ENCODE measurements at places on chromosomes 2 and 18.

GRCh38 chr2:8394569-8395359 lies 287.1 kb upstream of the ID2 start:
- peaks cover 28% of the 10 kb centered on the region for H3K27me3 ChIP-seq
- H3K27ac ChIP-seq: no peak overlapping the region
- no peaks in the 10 kb centered on the region for H3K36me3 ChIP-seq

GRCh38 chr18:7290077-7290476 lies 59.2 kb downstream of the LRRC30 start:
- H3K27me3 ChIP-seq: no peaks in the 10 kb centered on the region
- no peaks in the 10 kb centered on the region for H3K4me1 ChIP-seq
- no peak overlapping the region for H3K4me3 ChIP-seq
- no peak for DNase-seq
- no peaks in the 10 kb centered on the region for H3K36me3 ChIP-seq

- no peak overlapping the region for H3K27ac ChIP-seq
- no peaks in the 10 kb centered on the region for H3K36me3 ChIP-seq
- no peak overlapping the region for H3K4me3 ChIP-seq
- DNase-seq: no peak
- H3K27me3 ChIP-seq: peaks cover 41% of the 10 kb centered on the region
- H3K4me1 ChIP-seq: no peaks in the 10 kb centered on the region
Observed at GRCh38 chr2:100791936-100792308, 28.0 kb upstream of the NPAS2 start.

GRCh38 chr2:31334311-31335026 lies 80.1 kb downstream of the XDH start:
- no peak overlapping the region for H3K27ac ChIP-seq
- H3K36me3 ChIP-seq: no peaks in the 10 kb centered on the region
- DNase-seq: no peak
- no peak overlapping the region for H3K4me3 ChIP-seq
- peaks cover 7% of the 10 kb centered on the region for H3K4me1 ChIP-seq
- H3K27me3 ChIP-seq: peaks cover 13% of the 10 kb centered on the region

GRCh38 chr2:25833566-25833965 lies 44.7 kb downstream of the ASXL2 start:
- DNase-seq: no peak
- no peak overlapping the region for H3K4me3 ChIP-seq
- H3K4me1 ChIP-seq: peaks cover 10% of the 10 kb centered on the region
- peak overlapping the region; percentile 84 for H3K27ac ChIP-seq
- H3K27me3 ChIP-seq: no peaks in the 10 kb centered on the region

DNA sequence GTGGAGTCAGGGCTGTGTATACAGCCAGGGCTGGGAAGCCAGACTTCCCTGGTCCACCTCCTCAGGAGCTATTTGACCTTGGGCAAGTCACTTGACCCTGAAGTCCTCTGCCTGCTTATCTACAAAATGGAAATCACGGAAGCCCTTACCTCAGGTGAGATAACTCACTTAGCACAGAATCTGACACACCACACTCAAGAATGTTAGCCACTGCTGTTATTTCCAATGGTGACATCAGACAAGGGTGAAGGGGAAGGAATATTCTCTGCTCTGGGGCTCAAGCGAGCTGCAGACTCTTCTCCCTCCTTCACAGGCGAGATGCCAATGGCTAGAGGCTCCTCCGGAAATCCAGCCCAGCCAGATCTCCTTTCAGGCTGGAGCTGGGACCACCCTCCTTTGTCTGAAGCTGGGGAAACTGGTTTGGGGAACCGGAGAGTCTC lies 189.6 kb downstream of the HAUS1 start:
- no peaks in the 10 kb centered on the region for H3K27me3 ChIP-seq
- no peaks in the 10 kb centered on the region for H3K36me3 ChIP-seq
- DNase-seq: no peak
- no peak overlapping the region for H3K4me3 ChIP-seq
- peaks cover 11% of the 10 kb centered on the region for H3K4me1 ChIP-seq

DNA sequence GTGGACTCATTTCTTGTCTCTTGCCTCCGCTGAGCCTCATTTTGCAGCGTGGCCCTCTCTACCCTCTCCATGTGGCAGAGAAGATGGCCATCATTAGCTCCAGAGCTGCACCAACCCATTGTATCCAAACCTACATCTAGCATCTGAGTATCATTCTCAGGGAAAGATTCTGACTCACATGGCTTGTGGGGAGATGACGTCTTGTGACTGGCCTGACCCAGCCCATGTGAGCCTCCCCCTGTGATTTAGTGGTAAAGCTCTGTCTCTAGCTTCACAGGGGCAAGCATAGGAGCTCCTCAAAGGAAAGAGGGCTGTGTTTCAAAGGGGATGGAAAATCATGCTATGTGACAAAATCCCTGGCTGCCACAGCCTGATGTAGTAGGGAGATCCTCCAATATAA lies 87.4 kb upstream of the RBMS1 start:
- no peaks in the 10 kb centered on the region for H3K36me3 ChIP-seq
- H3K4me1 ChIP-seq: no peaks in the 10 kb centered on the region
- H3K27me3 ChIP-seq: peaks cover 4% of the 10 kb centered on the region
- H3K4me3 ChIP-seq: no peak overlapping the region

DNA sequence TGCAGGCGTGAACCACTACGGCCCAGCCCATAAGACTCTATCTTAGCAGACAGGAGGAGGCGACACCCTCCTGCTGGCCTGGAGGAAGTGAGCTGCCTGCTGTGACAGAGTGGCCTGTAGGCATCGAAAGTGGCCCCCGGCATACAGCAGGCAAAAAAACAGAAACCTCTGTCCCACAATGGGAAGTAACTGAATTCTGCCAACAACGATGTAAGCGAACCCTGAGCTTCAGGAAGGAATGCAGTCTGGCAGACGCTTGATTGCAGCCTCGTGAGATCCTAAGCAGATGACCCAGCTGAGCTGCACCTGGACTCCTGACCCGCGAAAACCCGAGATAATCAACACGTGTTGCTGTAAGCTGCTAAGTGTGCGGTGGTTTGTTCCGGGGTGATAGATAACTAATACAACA lies 13.6 kb downstream of the MRO start:
- H3K27me3 ChIP-seq: no peaks in the 10 kb centered on the region
- H3K27ac ChIP-seq: no peak overlapping the region
- H3K4me1 ChIP-seq: peaks cover 36% of the 10 kb centered on the region

DNA sequence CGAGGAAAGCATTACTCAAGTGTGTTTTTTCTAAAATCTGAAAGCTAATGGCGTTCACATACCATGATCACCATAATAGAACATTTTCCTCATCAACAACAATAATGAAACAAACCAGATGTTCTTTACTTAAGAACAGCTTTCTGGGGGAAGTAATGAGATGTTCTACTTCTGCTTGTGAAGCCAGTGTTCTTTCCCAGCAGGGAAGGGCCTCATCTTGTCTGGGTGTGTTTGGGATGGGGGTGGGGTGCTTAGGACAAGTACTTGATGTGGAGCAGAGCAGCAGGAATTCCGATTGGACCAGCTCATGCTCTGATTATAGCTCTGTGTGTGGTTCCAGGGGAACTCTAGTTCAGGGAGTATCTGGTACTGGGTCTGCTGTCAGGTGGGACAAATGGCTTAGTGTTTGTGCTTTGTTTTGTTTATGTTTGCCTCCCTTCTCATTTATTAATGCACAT lies 163.0 kb upstream of the NOSTRIN start:
- H3K27ac ChIP-seq: no peak overlapping the region
- no peaks in the 10 kb centered on the region for H3K27me3 ChIP-seq
- DNase-seq: no peak
- no peak overlapping the region for H3K4me3 ChIP-seq

- DNase-seq: no peak
- no peaks in the 10 kb centered on the region for H3K36me3 ChIP-seq
- no peak overlapping the region for H3K27ac ChIP-seq
Observed at GRCh38 chr18:59912007-59912550, 12.3 kb downstream of the PMAIP1 start.

DNA sequence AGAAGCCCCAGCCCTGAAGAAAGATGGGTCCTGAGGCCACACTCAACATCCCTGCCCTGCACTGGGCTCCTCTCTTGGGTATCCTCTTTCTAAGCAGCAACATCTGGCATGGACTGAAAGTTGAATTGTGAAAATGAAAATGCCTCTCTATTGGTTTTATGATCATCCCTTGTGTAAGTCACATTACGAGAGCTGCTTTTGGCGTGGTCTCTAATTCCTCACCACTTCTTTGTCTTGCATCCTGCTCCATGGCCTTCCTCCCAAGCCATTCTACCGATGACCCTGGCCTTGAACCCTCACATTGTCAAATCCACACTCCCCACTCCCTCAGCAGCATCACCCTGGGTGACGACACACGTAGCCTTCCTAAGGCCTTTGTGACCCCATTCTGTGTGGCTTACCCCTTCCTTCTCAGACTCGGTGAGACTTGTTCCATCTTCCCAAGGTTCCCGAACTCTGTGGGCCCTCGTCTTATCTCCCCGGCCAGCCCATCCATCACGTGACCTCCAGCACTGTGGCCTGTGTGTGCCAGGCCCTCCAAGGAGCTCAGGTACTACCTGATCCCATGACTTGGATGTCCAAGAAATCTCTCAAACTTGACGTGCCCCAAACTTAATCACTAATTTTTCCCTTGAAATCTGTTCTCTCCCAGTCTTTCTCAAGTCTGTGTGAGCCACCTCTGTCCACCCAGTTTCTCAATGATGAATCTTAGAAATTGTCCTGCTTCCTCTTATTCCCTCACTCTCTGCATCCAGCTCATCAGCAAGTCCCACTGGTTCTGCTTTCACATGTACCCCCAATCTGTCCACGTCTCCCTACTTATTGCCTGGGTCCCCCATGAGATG lies 194.7 kb upstream of the HS6ST1 start:
- peaks cover 1% of the 10 kb centered on the region for H3K36me3 ChIP-seq
- H3K27me3 ChIP-seq: no peaks in the 10 kb centered on the region
- peak overlapping the region; percentile 5 for H3K4me3 ChIP-seq
- peaks cover 26% of the 10 kb centered on the region for H3K4me1 ChIP-seq
- no peak overlapping the region for H3K27ac ChIP-seq

GRCh38 chr18:13681701-13682100 lies 44.7 kb downstream of the FAM210A start:
- H3K27ac ChIP-seq: no peak overlapping the region
- H3K36me3 ChIP-seq: peaks cover 7% of the 10 kb centered on the region
- peaks cover 19% of the 10 kb centered on the region for H3K4me1 ChIP-seq
- no peaks in the 10 kb centered on the region for H3K27me3 ChIP-seq
- no peak overlapping the region for H3K4me3 ChIP-seq

DNA sequence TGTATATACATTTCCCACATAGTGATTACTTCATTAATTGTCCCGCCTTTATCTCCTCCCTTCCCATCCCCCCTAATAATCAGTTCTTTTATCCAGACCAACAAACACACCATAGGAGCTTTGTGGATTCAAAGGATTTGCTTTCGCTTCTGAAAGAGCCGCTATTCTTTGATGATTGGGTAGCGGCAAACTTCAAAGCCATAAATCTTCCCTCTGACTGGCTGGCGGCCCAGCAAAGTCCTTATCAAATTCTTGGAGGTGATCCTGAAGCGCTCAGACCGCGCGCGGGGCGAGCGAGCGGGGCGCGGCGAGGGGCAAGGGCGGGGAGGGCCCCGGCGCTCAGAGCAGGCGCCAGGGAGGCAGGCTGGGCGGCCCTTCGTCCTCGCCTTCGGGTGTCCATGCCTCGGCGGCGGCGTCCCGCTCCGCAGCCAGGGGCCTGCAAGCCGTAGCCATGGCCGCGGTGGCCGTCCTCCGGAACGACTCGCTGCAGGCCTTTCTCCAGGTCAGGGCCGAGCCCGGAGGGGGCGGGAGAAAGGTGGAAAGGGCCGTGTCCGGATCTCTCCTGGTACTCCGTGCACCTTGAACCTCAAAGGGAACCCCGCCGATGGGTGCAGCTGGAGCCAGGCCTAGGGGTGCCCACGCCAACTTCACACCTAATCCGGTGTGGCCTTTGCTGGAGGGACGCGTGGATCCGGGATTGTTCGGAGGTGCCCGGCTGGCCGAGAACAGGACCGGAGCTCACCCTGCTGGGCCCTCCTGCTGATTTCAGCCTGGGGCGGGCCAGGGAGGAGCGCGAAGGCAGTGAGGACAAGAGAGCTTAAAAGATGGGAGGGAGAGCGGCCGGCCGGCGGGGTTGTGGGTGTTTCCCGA lies at the start of gene SP5:
SP5 (plus strand) TSS at position 276 of the 870 bp plus-strand sequence; CDS start at position 452, 176 bp downstream.
- peaks cover 3% of the 10 kb centered on the region for H3K36me3 ChIP-seq
- no peak for DNase-seq
- H3K27ac ChIP-seq: peak within 1 kb of the TSS; percentile 94
- peak within 1 kb of the TSS; percentile 80 for H3K4me3 ChIP-seq
- peaks cover 18% of the 10 kb centered on the region for H3K4me1 ChIP-seq

DNA sequence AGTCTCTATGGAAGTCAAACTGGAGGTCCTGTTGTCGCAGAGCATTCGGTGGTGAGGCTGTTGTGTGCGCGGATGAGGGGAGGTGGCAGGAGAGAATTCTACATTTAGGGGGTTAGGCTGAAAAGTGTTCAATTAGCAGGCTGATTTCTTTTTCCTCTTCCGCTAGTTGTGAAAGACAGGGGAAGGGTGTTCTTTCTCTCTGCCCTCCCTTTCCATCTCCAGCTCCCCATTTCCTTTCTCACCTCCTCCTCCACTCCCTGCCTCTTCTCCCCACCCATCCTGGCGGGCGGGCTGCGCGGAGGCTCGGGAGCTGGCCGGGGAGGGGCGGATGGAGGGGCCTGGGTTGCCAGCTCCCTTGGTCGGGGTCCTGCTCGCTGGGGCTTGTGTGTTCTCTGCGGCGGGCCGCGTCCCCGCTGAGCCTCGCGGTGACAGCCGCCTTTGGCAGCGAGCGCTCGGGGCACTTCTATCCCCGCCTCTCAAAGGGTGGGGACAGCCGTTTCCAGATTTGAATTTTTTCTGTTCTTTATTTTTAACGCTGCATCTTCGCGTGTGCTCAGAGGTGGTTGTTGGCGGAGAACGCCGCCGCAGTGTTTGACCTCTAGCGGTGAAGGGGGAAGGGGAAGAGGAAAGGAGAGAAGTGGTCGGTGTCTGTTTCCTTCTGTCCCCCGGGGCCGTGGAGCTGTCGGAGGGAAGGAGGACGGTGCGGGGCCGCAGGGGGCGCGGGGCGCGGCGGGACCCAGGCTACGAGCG lies 3.6 kb downstream of the SOX11 start:
- H3K4me3 ChIP-seq: peak overlapping the region; percentile 77
- DNase-seq: no peak
- H3K4me1 ChIP-seq: peaks cover 14% of the 10 kb centered on the region
- peak overlapping the region; percentile 90 for H3K27ac ChIP-seq
- peaks cover 66% of the 10 kb centered on the region for H3K27me3 ChIP-seq
- peaks cover 13% of the 10 kb centered on the region for H3K36me3 ChIP-seq

- H3K27me3 ChIP-seq: peaks cover 9% of the 10 kb centered on the region
- H3K36me3 ChIP-seq: no peaks in the 10 kb centered on the region
- no peak for DNase-seq
- no peaks in the 10 kb centered on the region for H3K4me1 ChIP-seq
Observed at GRCh38 chr18:784470-785172, 27.4 kb downstream of the YES1 start.

- H3K27me3 ChIP-seq: peaks cover 9% of the 10 kb centered on the region
- H3K27ac ChIP-seq: no peak overlapping the region
- no peak for DNase-seq
Observed at GRCh38 chr2:23626701-23627230, 241.8 kb downstream of the KLHL29 start.

- DNase-seq: no peak
- H3K4me1 ChIP-seq: peaks cover 16% of the 10 kb centered on the region
- peaks cover 24% of the 10 kb centered on the region for H3K36me3 ChIP-seq
- no peaks in the 10 kb centered on the region for H3K27me3 ChIP-seq
- no peak overlapping the region for H3K4me3 ChIP-seq
Observed at GRCh38 chr2:127314193-127314988, 20.4 kb upstream of the ERCC3 start.

All from stimulated activated naive B cell treated with anti-CD40 and anti-IgM and Interleukin-4, amounts not matched to agents 10 μg/mL and 1 μg/mL and 100 μg/mL, for 72 hours (primary cell).